Activated CD4-positive, alpha-beta T cell treated with anti-CD3 and anti-CD28 coated beads, Interleukin-2, amount 50 U/mL, for 1 hour (primary cell): ENCODE measurements at places on chromosomes 11 and 22.

DNA sequence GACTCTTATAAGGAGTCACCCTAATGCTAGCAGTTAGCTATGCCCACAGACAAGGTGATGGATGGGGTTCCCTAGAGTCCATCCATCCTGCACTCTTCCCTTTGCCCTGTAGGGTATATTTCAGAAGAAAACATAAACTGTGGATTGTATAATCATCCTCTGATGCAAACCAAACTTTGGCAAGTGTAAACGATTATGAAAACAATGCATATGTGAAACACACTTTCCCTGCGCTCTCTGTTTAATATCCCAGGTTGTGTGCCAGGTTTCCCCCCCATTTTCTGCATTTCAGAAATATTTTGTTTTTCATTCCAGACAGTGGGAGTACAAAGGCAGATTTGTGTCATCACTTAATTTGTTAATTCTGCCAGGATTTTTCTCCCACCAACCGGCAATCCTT, 110.0 kb downstream of the LDLRAD3 start:
- no peak for DNase-seq

- no peak for DNase-seq
These were observed 293.3 kb downstream of the METTL15 start for GRCh38 chr11:28401446-28401845.

DNA sequence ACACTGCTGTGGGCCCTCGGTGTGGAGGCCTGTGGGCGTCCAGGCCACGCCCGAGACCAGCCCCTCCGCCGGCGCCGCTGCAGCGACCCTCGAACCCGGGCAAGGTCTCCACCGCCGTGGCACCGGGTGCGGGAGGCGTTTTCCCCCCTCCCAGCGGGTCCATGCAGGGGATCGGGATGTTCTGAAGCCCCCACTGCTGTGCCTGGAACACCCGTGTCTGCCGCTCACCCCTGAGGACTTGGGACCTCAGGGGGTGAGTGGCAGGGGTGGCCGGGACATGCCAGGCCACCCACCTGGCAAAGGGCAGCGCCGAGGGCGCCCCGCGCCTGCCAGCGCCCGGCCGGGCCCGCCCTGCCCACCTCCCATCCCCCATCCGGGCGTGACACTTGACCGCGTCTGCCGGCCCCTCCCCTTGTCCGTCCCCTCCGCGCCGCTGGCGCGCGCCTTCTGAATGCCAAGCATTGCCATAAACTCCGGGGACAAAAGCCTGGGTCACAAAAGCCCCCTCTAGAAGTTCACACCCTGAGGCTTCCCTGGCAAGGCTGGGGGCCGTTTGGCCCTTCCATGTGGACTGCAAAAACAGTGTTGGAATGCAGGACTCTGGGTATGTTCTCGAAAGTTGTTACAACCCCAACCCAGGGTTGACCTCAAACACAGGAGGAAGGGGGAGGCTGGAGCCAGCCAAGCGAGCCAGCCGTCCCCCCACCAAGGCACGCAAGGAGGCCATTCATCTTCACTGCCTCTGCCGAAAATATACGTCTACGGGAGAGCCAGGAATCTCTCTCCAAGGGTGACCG, 819 bp upstream of the KCNQ1OT1 start:
- peak; percentile 6 for DNase-seq

DNA sequence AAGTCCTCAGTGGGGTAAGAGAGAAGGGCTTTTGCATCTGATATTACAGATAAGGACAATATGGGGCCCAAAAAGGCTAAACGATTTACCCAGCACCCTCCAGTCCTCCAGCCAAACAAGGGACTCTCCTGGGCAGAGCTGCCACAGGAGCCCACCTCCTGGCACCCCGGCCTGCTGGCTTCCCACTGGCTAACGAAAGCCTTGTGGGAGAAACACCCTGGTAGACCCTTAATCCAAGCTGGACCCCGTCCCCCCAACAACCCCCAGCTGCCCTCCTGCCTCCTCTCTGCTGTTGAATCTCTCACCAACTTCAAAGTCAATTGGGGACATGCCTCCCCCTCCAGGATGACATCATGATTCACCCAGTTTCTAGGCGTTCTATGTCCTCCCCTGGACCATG, 10.8 kb downstream of the C1QTNF6 start:
- no peak for DNase-seq

DNA sequence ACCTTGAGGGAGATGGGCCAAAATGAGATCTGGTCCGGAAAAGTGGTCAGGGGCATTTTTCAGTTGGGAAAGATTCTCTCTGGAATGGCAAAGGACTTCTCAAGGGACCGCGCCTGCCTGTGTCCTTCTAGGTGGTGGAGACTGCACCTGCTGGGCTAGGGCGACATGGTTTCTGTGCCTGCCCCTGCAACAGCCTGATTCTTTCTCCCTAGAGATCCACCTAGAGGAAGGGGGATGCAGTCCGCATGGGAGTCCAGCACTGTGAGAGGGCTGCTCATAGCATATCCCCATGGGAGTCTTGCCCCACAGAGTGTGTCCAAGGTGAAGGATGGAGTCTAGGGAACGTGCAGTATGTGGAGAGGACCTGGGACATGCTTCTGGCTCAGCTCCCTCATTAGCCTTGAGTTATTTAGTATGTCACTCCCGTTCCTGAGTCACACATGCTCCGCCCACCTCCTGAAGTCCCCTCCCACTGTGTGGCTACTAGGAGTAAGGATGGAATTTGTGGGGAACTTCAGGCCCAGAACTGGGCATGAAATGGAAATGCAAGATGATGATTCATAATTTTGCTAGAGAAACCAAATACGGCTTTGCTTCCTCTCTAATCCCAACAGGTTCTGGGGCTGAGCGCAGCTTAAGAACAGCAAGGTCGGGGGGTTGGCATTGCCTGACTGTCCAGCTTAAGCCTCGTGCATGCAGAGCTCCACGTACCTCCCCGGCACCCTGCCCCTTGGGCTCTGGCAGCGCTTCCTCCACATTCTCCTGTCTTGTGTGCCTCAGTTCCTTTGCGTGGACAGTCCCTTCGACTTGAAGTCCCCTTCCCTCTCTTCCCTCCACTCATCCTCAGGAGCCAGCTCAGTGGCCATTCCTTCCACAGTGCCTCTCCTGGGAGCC, 35.0 kb downstream of the GRIK4 start:
- no peak for DNase-seq

DNA sequence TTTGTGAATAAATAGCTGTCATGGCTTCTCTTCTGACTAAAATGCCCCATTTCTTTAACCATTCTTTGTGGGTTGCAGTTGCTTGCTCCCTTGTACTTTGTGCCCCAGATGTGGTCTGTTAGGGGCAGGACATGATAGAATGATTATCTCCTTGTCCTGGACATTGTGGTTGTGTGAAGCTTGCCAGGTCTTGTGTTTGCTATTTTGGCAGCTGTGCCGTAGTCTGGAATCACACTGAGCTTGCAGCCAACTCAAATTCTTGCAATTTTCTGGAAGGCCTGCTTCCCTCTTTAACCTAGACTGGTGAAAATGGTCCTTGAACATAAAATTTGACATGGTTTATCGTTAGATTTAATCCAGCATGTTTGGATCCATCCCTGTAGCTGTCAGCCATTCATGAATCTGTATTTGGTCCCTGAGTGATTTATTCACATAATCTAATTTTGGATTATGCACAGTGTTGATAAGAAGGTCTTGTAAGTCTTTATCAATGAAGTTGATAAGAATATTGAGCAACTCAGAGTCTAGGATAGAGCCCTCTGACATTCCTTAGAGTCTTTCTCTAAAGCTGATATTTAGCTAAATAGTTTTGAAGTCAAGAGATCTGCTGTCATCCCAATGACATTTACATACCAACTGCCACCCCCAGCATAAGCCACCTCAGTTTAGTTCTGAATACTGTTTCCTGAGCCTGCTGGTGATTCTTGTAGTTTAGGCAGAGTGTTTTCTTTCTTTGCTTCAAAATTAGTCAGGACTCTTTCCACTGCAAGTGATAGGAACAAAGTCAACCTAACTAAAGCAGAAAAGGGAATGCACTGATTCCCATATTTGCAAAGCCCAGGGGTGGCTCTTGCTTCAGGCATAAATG, 9.8 kb downstream of the SPON1 start:
- no peak for DNase-seq

- DNase-seq: no peak
These were observed 221.4 kb downstream of the DBX1 start for GRCh38 chr11:19938866-19939265.

DNA sequence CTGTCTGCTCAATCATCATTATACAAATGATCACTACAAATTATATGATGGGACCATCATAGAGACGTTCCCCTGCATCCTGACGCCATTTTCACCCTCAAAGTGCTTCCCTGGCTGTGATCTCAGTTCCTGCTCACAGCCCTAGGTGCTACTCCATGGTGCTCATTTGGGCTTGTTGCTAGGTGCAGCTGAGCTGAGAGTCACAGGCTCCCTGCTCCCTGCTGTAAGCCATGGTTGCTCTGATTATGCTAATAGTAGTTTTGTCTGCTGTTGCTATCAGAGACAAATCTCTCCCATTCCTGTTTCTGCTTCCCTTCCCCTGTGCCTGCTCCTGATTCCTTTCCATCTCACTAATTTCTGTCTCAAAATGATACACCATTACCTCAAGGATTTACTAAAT, 474.3 kb downstream of the METTL15 start:
- DNase-seq: no peak
